ENCODE measurements at places on chromosomes 3 and 15.

GRCh38 chr3:44265815-44266214 lies 24.1 kb downstream of the TOPAZ1 start:
- no peak for DNase-seq

DNA sequence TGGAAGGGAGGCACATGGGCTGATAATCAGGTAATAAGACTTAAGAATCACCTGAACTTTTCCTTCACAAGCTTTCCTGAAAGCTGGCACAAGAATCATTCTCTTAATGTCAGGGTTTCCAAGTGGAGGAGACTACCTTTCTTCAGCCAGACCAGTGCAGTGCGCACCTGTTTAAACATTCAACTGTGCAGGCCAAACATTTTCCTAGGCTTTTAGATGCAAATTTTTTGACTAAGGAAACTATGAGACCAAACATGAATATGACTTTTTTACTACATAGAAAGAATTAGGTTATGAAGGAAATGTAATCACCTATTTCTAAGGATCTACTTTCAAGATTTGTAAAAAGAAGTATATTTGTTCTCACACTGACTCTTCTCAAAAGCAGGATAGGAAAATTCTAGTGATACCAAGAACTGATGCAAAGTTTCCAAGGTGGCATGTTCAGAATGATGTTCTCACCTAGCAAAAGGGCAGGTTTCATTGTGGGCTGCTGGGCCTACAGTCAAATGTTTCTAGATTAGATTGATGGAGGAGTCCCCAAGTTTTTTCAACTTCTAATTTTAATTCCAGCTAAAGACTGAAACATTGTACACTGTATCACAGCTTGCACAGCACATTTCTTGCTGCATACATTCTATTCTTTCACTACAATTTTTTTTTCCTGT lies 339.1 kb downstream of the TIGIT start:
- DNase-seq, result no peak

DNA sequence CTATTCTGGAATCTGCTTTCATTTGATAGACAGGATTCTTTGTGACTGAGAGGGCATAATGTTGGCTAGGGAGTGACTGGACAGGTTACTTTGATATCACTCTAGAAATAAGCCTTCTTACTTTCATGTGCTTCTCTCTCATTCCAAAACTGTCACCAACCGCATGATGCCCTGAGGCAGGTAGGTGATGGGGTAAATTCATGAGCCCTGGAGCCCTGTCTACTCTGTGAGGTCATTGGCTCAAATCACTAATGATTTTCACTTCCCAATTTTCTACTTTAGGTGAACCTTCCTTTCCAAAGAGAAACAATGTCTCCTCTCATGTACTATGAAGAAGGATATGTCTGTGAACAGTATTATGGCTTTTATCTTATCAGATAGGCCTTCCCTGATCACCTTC lies 596.7 kb downstream of the TUSC7 start:
- DNase-seq, result no peak

- DNase-seq, result peak; percentile 8
These were observed 23.7 kb upstream of the C3orf49 start for GRCh38 chr3:63795438-63795837.

- no peak for DNase-seq
These were observed 12.8 kb upstream of the PDCD7 start for GRCh38 chr15:65146438-65146837.

DNA sequence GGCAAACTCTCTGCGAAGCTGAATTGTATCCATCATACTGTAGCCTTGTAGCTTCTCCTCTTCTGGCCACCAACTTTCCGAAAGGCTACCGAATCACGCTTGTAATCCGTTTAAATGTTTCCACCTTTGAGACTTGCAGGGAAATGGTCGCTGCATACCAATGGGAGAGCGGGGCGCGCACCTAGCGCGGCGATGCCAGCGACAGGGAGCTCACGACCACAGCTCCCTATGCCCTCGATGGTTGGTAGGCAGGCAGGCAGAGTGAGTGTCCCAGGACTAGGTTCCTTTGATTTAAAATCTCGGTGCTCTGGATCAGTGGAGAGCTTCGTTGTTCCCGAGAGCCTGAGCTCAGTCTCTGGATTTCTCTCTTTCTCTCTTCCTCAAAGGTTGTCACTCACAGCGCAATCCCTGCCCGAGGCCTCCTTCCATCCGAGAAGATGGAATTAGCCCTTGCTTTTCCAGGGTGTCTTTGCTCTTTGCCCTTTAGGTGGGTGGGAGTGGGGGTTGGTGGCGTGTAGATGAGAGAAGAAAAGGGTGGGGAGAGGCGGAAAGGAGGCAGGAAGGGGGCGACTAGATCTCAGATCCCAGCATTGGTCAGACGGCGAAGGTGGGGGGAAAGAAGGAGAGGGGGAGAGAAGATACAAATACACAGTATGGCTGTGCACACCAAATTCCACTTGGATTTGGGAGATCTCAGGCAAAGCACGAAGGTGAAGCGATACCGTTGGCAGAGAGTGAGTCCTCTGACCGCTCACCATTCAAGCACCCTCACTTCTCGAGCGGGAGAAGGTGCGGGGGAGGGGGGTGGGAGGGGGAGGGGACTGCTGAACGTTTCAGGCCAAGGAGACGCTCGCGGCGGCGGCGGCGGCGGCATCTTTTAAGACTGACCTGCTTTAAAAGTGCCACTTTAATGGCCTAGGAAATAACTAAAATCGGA lies at the start of gene SLITRK3:
Gene SLITRK3, minus strand, starts transcription at position 745 of the 937 bp plus-strand sequence. CDS start 5,554 bp downstream, outside the sequence.
- DNase-seq, result peak; percentile 36

DNA sequence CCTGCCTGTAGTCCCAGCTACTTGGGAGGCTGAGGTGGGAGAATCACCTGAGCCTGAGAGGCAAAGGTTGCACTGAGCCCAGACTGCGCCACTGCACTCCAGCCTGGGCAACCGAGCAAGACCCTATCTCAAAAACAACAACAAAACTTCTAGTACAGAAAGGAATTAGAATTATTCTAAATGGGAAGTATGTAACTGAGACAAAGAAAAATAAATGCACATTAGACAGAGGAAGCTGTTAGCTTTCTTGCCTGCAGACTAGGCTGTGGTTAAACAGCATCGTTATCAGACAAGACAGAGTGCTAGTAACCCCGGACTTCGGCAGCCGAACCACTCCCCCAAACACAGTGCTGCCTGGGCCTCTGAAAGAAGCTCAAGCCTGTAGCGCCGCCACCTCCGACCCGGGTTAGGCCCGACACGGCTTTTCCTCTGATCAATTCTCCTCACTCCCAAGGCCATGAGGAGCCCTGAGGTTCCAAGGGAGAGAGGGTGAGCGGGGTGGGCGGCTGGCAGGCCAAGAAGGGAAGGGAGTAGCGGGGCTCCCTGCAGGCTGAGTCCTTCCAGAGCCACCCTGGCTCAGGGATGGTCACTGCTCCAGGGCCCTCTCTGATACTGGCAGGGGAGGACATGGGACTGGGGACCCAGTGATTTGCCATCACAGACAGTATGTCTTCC lies 44.8 kb upstream of the MUC4 start:
- DNase-seq, result no peak

- no peak for DNase-seq
These were observed 33.7 kb upstream of the VILL start for GRCh38 chr3:37956723-37957538.

DNA sequence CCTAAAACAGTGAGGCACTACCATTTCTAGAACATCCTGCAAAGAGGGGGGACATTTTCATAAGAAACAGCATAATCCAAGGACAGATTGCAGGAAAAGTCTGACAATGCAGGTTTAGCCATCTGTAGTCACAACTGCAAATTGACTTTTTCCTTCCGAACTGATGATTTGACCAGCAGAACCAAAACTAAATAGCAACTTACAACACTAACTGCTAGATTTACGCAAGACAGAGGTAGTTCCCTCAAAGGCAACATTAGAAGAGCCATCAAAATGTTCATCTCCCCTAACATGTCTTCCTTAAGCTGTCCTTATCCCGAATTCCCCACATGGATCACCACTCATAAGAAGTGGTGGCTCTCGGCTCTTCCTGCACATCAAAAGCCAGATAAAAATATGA lies 129.6 kb downstream of the GADL1 start:
- DNase-seq, result no peak

DNA sequence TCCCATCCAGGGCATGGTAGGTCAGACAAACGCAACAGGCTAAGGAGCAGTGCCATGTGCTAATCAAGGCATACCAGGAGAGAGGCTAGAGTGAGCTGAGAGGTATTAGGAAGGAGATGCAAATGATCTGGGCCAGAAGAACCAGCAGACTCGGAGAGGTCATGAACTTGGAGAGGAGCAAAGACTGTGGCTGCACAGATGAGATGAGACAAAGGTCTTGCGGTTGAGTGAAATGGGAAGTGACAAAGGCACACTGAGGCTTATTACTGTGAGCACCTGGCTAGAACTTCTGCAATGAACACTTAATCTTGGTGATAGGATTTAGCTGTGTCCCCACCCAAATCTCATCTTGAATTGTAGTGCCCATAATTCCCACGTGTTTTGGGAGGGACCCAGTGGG lies 380.2 kb downstream of the ULK4 start:
- DNase-seq, result no peak

GRCh38 chr15:92049290-92049989 lies 195.9 kb downstream of the SLCO3A1 start:
- DNase-seq, result peak; percentile 72

GRCh38 chr3:99938270-99938911 lies 120.7 kb downstream of the CMSS1 start:
- DNase-seq, result no peak
